ENCODE measurements at places on chromosomes 3 and 15. TPM values are rescaled to one million over a fixed set of nuclear protein-coding genes. Genes with fewer than 3 reads are reported as not detected.

Gene MOBP
- not detected for total RNA-seq

- no peaks in the 10 kb centered on the region for H3K27me3 ChIP-seq
- no peak overlapping the region for H3K27ac ChIP-seq
- no peaks in the 10 kb centered on the region for H3K36me3 ChIP-seq
- H3K4me3 ChIP-seq: no peak overlapping the region
- H3K4me1 ChIP-seq: no peaks in the 10 kb centered on the region
Measured at GRCh38 chr3:100516838-100517237, 24.4 kb downstream of the TMEM45A start.

Gene SLC28A2
- not detected for total RNA-seq

DNA sequence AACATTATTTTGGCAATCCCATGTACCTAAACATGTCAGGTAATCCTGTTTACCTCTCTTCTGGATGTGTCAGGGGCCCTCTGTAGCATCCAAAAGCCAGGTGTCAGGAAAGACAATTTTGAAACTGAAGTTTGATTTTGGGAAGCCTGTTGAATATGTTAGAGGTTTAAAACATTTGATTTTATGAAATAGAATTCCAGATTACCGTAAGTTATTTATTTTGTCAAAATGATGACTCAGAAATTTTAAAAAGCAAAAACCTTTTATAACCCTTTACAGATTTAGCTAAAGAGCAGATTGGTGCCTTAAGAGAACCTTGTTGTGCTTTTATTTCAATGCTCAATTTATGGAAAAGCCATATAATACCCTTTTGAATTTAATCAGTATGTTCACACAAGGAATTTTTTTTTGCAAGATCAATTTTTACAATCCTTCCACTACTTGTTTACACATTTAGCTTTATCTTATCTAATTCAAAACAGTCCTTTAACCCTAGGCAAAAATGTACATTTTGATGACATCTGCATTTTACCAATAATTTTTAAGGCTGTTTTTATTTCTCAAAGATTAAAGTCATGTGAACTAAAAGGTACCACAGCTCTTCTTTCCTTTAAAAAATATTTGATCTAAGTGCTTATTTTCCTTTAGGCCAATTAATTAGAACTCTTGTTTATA, 10.0 kb downstream of the KIF15 start:
- no peaks in the 10 kb centered on the region for H3K36me3 ChIP-seq
- no peak for DNase-seq
- H3K4me1 ChIP-seq: no peaks in the 10 kb centered on the region
- no peaks in the 10 kb centered on the region for H3K27me3 ChIP-seq
- no peak overlapping the region for H3K27ac ChIP-seq

DNA sequence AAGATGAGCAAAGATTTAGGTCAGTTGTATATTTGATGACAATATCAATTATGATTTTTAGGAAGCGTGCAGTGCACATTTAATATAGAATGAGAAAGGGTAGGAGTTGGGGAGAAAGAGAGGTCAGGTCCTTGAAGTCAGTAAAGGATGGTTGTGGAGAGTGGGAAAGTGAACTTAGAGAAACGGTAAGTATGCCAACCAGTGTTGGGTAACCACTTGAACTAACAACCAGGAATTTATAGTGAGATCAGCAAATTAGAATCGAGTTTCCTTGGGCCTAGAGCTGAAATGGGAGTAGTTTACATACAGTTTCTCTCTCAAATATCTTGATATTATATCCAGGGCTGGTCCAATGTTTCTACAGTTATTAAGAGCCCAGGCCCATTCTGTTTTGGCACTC, 188.5 kb upstream of the RBMS3 start:
- no peak overlapping the region for H3K27ac ChIP-seq
- no peaks in the 10 kb centered on the region for H3K4me1 ChIP-seq
- DNase-seq: no peak

DNA sequence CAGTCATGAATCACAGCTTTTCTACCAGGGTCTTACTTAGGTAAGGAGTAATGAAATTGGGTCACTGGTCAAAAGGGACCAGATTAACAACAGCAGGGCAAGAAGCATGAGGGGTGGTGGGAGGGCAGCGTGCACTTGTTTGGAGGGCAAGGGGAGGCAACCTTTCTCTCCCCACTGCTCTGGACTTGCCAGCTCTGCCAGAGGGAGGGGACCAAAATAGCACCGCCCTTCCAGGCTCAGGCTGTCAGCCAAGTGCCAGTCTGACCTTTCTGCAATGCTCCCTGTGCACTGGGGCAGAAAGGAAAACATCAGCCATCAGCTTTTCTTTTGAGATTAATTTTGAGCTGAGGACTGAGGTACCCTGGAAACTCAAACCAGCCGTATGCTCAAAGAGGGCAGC, 4.5 kb upstream of the ULK3 start:
- no peak overlapping the region for H3K4me3 ChIP-seq
- no peak for DNase-seq
- peaks cover 15% of the 10 kb centered on the region for H3K36me3 ChIP-seq
- peaks cover 4% of the 10 kb centered on the region for H3K4me1 ChIP-seq

GRCh38 chr15:59676565-59676964, 12.6 kb downstream of the BNIP2 start:
- no peak overlapping the region for H3K4me3 ChIP-seq
- H3K36me3 ChIP-seq: peaks cover 15% of the 10 kb centered on the region
- H3K27me3 ChIP-seq: no peaks in the 10 kb centered on the region
- no peaks in the 10 kb centered on the region for H3K4me1 ChIP-seq
- H3K27ac ChIP-seq: no peak overlapping the region

Gene NME9
- total RNA-seq: not detected

- DNase-seq: no peak
- no peak overlapping the region for H3K27ac ChIP-seq
Measured at GRCh38 chr3:48407542-48408099, 22.3 kb downstream of the PLXNB1 start.

Gene CNTN3
- total RNA-seq: 8.3 TPM

GRCh38 chr3:71046791-71047190, 536.7 kb downstream of the FOXP1 start:
- peaks cover 18% of the 10 kb centered on the region for H3K36me3 ChIP-seq
- H3K27ac ChIP-seq: no peak overlapping the region
- DNase-seq: no peak
- H3K4me3 ChIP-seq: no peak overlapping the region

DNA sequence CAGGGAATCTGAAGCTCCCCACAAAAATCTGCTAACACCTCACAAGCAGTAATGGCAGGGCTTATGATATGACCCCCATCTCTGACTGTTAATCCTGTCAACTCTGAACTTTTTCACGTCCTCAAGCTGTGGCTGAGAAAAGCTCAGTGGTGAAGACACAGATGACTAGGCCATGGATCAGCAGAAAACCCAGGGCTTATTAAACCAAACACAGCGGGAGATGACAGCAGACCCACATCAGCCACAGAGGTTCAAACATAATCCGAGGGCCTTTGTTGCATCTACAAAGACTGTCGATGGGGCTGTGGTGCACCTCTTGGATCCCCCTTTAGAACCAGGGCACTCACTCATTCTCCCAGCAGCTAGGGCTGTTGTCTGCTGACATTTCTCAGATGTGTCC, 50.4 kb downstream of the GLB1 start:
- no peak overlapping the region for H3K27ac ChIP-seq
- peaks cover 4% of the 10 kb centered on the region for H3K36me3 ChIP-seq
- no peak for DNase-seq
- no peaks in the 10 kb centered on the region for H3K4me1 ChIP-seq

Gene GOLGA8K
- under 0.01 TPM for total RNA-seq

GRCh38 chr15:57947781-57948180, 117.7 kb downstream of the ALDH1A2 start:
- peaks cover 2% of the 10 kb centered on the region for H3K27me3 ChIP-seq
- H3K4me3 ChIP-seq: no peak overlapping the region
- no peak for DNase-seq
- no peaks in the 10 kb centered on the region for H3K36me3 ChIP-seq
- no peaks in the 10 kb centered on the region for H3K4me1 ChIP-seq
- H3K27ac ChIP-seq: no peak overlapping the region

- H3K4me3 ChIP-seq: no peak overlapping the region
- peak; percentile 47 for DNase-seq
- H3K4me1 ChIP-seq: no peaks in the 10 kb centered on the region
- no peak overlapping the region for H3K27ac ChIP-seq
Measured at GRCh38 chr15:83372434-83372891, 74.7 kb upstream of the SH3GL3 start.

DNA sequence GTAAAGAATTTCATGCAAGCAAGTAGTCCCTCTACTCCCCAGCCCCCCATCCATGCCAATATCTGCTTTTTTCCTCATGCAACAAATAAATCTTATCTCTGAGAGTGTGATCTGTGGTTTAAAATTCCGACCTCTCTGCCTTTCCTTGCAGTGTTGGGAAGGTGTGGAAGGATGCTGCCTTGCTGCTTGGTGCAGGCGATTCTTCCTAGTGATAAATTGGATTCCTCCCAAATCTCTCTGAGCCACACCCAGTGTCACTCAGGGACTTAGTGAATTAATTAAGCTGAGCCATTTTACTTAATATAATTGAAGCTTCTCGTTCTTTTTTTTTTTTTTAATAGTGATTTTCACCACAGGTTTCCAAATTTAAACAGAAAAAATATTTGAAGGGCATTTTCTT, 3.4 kb downstream of the GAP43 start:
- H3K36me3 ChIP-seq: no peaks in the 10 kb centered on the region
- no peaks in the 10 kb centered on the region for H3K4me1 ChIP-seq
- peaks cover 10% of the 10 kb centered on the region for H3K27me3 ChIP-seq
- no peak for DNase-seq

Gene CLDND1
- total RNA-seq: 76.8 TPM

- DNase-seq: no peak
- no peaks in the 10 kb centered on the region for H3K36me3 ChIP-seq
- no peak overlapping the region for H3K27ac ChIP-seq
- H3K4me1 ChIP-seq: no peaks in the 10 kb centered on the region
Measured at GRCh38 chr3:102533784-102534183, 99.0 kb downstream of the ZPLD1 start.

Measured in fibroblast of lung (primary cell).